CD4-positive, alpha-beta T cell treated with Interleukin-15 for 1 hour (primary cell): ENCODE measurements at places on chromosomes 5 and 9.

DNA sequence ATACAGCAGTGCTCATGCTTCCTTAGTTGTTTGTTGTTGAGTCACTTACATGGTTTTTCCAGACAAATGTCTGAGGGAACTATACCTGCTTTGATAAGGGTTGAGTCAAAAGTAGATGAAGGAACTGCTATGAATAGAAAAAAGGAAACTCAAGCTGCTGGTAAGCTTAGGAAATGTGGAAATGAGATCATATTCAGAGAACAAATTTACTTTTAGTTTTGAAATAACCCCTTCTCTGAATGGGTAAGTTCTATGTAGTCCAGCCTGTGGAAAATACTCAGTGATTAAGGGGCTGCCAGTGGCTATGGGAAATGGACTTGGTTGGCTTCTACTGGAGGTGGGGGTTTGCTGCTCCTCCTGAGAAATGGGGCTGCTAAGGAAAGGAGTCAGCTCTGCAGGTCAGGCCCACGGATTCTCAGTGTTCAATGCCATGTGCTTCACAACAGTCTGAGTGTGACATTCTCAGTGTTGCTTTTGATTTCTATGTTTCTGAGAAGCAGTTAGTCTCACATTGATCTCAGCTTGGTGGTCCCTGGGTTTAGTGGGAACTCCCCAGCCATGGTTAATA lies 47.7 kb upstream of the GLRX start:
- no peak for DNase-seq

DNA sequence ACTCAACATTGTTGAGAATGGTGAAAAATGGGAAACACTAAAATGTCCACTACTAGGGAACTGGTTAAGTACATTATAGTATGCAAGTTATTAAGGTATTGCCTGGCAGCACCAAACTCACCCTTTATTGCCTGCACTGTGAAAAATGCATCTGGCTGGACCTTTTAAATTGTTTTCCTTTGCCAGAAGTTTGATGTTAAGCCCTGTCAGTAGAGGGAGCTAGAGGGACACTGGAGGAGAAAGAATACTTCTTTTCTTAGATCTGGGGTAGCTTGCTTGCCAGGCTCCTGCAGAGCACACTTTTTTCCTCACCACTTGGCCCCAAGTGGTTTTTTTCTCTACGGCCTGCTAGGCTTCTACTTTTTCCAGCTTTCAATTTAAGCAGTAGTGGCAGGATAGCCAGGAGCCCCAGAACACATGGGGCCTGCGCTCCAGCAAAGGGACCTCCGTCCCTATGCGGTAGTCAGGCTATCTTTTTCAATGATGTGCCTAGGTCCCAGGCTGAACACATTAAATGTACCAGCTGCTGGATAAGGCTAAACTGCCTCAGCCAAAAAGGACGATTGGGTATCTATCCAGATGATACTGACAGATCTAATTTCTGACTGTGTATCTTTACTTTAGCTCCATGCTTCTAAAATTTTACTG lies 8.0 kb upstream of the HABP4 start:
- DNase-seq = no peak

GRCh38 chr9:133103183-133103986 lies 17.7 kb downstream of the RALGDS start:
- peak; percentile 46 for DNase-seq

DNA sequence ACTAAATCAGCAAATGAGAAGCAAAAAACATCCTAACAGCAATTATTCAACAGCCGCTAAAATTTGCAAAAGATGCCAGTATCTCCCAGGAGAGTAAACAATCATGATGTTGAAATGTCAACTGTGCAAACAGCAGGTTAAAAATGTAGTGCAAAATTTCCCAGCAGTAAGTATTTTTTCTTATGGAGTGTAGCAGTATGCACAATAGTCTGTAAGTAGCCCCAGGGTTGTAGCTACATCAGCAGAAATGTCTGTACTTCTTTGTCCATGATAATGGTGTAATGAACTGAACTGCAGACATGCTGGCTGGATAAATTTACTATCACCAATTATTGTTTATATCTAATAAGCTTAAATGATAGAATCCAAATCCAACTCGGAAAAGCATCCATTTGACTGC lies 31.4 kb downstream of the GRIN3A start:
- no peak for DNase-seq

- no peak for DNase-seq
Measured at GRCh38 chr5:89297066-89297465, 414.1 kb upstream of the MEF2C start.

GRCh38 chr9:33818167-33818846 lies 1.3 kb downstream of the UBE2R2 start:
- DNase-seq = no peak

DNA sequence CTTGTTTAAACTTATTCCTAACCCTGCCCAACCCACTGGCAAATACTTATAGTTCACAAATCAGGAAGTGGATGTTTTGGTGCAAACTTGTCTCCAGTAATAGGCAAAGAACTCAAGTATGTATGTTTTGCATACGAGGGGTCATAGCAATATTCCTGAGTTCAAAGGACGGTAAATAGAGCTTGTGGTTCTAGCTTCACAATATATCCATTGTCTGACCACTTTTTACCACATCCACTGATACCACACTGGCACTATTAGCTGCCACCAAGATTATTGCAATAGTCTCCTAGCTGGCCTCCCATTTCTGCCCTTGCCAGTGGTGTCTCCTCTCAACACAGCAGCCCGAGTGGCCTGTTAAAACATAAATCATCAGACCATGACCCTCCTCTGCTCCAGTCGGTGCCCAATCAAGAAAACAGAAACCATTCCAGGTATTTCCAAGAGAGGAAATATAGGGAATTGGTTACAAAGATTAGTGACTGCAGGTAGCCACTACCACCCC lies 17.0 kb downstream of the GRXCR2 start:
- DNase-seq = no peak

GRCh38 chr5:7755958-7756357 lies 95.0 kb downstream of the CFAP90 start:
- DNase-seq = no peak

- DNase-seq = no peak
Measured at GRCh38 chr9:84799251-84799650, 129.7 kb downstream of the NTRK2 start.

DNA sequence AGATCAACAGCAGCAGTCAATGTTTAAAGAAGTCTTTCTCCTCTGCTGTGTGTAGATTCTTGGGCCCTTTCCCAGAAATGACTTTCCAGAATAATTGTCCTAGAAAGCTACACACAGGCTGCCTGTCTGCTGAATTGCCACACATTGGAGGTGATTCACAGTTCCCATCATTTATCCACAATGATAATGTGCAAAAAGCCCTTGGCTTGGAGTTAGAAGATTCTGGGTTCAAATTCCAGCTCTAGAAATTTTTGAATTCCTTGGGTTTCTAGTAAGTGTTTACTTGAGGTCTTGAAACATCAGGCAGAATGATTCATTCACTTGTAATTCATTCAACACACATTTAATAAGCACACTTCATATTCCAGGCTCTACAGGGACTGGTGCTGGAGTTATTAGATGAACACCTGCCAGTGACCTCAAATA lies 28.6 kb upstream of the EPB41L4B start:
- DNase-seq = no peak

DNA sequence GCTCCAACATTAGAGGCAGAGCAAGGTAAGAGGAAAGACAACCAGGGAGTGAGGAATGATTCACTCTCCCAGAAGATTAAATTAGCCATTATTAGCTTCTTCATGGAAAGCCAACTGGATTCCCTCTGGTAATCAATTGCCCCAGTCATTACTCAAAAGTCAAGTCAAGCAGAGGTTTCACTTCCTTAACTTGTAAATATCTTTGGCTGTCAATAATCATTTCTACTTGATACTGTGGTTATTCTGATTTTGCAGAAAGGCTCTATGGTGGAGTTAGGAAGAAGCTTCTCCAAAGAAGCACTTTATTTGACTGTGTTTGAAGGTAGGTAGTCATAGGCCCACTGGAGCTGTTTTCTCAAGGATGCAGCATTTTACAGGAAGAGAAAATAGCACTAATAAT lies 78.0 kb downstream of the JAKMIP2 start:
- no peak for DNase-seq

- no peak for DNase-seq
Measured at GRCh38 chr5:155871623-155872022, 455.3 kb upstream of the SGCD start.

GRCh38 chr9:120755044-120755443 lies 38.2 kb downstream of the FBXW2 start:
- DNase-seq = no peak

GRCh38 chr9:78563269-78563668 lies 266.3 kb downstream of the PSAT1 start:
- DNase-seq = no peak

DNA sequence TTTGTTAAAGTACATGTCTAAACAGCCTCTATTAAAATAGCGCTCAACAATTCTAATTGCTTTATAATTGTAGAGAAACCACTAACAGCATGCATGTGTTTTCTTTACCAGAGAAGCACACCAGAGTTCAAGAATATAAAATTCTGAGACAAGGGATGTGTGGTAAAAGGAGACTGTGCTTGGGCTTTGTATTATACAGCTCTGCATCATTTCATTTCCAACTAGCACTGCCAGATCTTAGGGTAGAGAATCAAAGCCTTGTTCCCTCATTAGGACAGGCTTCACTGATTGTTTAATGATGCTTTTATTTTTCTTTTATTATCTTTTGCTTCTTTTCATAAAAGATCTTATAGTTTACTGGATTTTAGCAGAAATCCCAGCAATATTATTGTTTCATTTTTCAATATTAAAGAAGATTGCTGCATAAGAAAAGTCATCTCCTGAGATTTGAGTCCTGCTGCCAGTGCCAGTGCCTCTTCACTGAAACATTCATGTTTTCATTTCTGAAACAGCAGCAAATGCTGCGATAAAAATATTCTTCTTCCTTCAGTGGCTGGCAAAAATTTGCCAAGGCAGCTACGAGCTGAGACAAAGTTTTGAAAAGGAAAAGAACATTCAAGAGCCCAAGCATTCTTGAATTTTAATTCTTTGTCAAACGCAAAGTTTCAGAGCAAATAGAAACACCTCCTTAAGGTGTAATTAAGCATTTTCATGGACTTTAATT lies 491.0 kb upstream of the PIK3R1 start:
- DNase-seq = no peak

DNA sequence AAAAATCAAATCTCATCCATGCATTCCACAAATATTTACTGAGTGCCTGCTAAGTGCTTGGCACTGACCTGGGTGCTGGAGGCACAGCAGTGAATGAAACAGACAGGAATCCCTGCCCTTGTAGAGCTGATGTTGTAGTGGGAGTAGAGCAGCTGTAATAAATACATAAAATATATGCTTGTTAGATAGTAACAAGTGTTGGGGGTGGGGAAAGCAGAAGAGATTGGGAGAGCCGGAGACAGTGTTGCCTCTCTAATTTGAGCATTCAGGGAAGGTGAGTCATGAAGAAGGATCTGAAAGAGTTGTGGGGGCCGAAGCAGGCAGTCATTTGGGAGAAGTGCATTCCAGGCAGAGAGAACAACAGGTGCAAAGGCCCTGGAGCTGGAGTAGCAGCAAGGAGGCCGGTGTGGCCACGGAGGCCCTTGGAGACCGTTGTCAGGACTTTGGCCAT lies 97.9 kb downstream of the ZNF618 start:
- no peak for DNase-seq

- no peak for DNase-seq
Measured at GRCh38 chr5:77847129-77847460, 71.0 kb upstream of the TBCA start.

GRCh38 chr9:120136696-120137095 lies 443.3 kb downstream of the CDK5RAP2 start:
- DNase-seq = no peak

DNA sequence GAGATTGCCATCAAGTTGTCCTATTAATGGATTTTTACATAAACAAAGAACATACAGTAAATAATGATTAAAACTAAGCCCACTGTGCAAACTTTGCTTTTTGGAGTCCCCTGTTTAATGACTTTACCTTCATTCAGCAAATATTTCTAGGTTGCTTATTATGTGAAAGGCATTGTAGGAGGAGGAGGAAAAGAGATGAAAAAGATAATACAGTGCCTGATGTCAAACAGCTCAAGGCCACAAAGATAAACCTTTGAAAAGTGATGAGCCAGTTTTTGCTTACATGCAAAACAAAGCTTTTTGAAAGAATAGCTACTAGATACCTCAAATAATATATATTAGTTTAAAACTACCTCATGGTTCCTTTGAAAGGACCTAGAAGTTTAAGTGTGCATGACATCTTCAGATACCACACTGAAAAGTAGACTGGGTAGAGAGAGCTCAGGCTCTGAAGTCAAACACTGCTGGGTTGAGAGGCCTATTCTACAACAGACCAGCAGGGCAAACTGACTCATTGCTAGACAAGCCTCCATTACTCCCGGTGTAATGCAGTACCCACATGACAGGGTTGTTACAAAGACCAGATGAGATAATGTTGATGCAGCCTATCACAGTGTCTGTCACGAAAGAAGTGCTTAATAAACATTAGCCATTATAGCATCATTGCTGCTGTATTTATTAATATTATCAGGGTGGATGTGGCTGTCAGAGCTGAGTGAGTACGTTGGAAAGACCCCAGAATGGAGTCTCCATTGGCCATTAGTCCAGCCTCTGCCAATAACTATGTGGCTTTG lies 11.8 kb downstream of the DEPDC1B start:
- DNase-seq = no peak

DNA sequence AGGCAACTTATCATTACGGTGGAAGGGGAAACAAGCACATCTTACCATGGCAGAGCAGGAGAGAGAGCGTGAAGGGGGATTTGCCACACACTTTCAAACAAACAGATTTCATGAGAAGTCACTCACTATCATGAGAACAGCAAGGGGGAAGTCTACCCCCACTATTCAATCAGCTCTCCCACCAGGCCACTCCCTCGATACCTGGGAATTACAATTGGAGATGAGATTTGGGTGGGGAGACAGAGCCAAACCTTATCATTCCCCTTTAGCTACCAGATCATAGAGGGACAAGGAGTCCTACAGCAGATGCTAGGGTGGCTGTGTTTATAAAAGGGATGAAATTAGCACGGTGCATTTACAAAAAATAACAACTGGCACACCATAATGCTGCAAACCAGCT lies 2149.4 kb upstream of the ACO1 start:
- no peak for DNase-seq

GRCh38 chr9:85114799-85115198 lies 445.3 kb downstream of the NTRK2 start:
- no peak for DNase-seq

DNA sequence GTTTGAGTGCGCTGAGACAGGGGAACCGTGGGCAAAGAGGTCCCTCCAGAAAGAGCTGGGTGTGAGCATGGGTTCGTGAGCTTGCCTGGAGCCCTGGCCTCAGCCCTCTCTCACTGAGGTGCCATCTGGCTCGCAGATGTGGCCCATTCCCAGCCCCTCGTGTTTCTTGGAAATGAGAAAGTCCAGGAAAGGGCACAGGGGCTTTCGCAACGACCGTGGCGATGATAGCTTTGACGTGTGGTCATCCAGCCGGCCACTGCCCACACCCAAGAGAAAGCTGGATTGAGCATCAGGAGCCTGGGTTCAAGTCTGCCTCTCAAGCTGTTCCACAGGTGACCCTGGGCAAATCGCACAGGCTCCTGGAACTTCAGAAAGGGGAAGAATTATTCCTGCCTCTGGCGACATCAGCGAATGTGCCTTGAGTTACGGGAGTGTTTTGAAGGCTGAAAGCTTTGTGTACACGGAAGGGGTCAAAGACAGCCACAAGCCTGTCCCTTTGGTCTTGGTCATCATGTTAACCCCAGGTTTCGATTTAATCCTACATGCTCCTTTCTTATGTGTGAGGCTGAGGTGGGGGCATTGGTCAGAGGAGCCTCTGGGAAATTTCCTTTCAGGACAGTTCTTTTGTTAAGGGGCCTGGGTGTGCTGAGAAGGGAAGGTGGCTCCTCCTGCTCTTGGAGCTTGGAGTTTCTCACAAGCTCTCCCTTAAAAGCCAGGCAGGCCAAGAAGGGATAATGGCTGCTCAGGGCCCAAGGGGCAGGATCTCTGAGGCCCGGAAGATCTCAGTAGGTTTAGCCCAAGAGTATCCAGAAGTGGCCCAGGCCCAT lies 41.7 kb upstream of the IL17B start:
- no peak for DNase-seq
